ENCODE measurements at places on chromosomes 2 and 18.

- no peak for DNase-seq
Observed at GRCh38 chr2:69514406-69514805, 77.2 kb upstream of the NFU1 start.

- peak; percentile 77 for DNase-seq
Observed at GRCh38 chr2:171598713-171599319, 76.5 kb downstream of the CYBRD1 start.

GRCh38 chr2:24080701-24081100 is 3.9 kb downstream of the TP53I3 start:
- DNase-seq = no peak

DNA sequence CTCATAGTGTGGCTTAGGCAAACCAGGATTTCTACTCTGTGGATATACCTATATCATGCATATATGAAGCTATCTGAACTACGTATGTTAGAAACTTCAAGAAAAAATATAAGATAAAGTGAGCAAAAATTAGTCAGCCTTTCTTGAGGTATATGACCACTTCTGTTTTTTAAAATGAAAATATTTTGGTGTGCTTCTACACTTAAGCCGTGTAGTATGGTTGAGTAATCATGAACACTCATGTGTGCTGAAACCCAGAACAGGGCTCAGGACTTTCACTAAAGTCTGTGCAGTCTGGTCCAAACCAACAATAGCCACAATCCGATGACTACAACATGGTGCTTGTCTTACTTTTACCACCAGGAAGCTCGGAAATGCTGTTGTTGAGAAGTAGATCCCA is 48.9 kb upstream of the TMEM177 start:
- no peak for DNase-seq

GRCh38 chr2:158731386-158731785 is 63.7 kb upstream of the DAPL1 start:
- no peak for DNase-seq

DNA sequence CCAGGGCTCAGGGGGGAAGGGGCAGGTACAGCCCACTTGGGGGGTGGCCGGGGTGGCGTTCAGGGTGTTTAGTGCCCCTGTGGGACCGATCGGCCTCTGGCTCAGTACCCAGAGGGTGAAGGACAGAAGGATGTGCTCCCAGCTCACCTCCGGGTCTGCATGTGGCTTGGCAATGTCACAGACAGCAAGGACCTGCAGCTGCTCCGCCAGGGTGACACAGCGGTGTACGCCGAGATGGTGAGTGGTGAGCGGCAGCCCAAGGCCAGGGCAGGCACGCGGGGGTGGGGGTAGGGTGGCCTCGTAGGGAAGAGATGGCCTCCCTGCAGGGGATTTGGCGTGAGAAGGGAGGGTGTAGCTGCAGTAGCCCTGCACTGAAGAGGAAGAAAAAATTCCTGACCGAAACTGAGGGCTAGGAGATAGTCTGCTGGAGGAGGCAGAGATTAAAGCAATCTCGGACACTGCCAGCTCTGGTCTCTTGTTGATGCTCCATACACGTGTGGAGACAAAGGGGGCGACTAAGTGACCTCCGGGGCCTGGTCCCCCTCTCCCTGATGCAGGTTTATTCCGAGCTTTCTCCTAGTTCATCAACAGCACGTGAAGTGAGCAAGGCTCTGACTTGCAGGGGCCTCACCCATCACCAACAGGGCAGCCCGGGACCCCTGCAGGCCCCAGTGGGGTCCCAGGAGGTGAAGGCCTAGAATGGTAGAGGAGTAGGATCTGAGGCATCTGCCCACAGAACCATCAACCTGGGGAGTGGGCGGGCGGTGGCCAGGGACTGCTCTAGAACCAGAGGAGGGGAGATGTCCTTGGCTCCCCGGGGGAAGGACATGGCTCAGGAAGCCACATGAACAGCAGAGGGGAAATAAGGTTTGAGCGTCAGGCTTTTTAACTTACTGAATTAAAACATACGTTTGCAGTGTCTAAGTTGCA is 45.4 kb downstream of the FER1L5 start:
- DNase-seq = no peak

DNA sequence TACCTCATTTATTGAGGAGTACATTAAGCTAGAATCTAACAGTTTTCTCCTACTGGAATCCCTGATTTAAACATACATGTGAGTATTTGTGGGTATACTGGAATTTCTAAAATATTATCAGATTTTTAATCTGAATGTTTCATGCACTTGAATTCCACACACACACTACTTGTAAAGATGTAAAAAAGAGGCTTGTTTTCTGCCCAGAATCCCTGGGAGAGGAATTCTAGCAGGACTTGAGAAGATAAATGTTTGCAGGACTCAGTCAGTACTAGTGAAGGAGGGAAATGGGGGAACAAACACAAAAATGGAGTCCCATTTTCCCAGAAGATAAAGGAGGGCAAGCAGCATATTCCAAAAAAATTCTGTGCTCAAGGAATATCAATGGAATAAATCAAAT is 17.0 kb downstream of the COL5A2 start:
- no peak for DNase-seq

DNA sequence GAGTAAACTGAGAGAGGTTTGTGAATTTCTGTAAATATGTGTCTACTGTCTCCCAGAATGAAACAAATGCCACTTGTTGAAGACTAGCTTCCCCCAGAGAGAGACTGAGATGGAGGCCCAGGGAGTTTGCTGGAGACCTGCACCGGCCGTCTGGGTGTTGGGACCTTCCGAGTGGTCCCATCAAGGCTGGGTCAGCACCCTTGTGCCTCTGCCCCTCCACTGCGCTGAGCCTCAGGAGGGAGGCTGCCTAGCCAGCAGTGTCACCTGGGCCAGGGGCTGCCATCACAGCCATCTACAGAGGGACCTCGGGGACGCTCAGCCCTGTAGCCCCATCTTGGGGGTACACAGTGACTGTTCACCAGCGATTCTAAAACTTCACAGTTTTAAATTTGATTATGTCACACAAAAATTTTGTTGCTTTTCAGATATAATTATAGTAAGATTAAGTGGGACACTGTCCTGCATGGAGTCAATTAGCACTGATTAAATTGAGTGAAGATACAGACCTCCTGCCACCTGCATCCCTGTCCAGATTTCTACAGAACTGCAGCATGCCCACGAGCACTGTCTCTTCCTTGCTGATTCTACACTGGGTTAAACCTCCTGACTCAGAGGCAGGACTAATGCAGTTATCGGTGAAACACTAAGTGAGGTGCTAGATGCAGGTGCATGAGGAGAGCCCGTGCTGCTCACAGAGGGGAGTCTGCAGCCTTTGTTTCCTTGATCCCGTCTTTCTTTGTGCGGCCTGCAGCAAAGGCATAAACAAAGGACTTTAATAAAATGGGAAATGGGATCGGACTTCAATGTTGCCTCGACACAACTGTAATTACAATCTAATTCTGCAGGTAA is 50.5 kb downstream of the TMEM18 start:
- no peak for DNase-seq

- DNase-seq = no peak
Observed at GRCh38 chr2:12616456-12617156, 100.1 kb upstream of the TRIB2 start.

- DNase-seq = no peak
Observed at GRCh38 chr2:158890296-158890905, 78.0 kb upstream of the TANC1 start.

DNA sequence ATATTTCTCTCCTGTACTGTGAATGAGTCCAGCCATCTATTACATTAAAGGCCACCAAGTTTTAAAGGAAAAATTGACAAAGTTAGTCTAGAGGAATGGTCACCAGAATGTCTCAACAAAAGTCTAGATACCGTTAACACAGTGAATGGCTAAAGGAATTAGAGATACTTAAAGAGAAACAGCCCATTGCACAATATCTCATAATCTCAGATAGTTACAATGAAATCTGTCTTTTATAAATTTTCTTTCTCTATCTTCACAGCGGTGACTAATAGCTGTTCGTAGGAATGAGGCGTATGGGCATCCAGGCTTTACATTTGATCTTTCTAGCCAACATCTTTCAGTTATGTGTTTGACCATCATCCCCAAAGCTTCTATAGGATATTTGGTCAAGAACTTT is 30.6 kb downstream of the R3HDM1 start:
- DNase-seq = no peak
